RWPE2 (cell line): ENCODE measurements at places on chromosomes 16 and 17.

DNA sequence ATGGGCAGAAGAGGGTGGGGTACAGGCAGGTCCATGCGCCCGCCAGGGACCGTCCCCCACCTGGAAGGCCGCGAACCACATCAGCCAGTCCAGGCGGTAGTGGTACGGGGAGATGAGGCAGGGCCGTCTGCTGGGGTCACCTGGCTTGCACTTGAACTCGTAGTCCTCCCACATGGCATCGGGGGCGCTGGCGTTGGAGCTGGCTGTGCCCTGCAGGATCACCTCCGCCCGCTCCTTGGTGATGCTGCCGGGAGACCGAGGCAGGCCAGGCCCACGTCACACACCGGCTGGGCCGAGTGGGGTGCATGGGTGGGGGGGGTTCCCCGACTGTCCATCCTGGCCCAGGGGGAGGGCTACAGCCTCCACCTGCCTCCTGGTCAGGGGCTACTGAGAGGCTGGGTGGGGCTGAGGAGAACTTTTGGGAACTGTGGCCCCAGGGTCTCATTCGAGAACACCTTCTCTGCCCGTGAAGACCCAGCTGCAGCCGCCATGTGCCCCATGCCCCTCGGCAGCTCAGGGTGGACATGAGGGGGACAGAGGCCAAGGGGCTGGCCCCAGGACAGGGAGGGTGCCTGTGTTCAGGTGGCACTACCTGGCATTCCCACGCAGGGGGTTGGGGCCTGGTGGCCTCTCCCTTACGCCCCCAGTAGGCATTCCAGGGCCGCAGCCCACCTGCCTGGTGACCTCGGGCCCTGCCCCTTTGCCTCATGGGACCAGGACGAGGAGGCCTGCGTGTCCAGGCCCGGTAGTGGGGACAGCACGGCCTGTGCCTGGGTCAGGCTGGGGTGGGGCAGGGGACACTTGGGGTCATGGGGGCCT lies 69.5 kb upstream of the GNG13 start:
- no peak overlapping the region for H3K4me3 ChIP-seq
- no peaks in the 10 kb centered on the region for H3K4me1 ChIP-seq
- H3K27ac ChIP-seq: no peak overlapping the region
- no peak for DNase-seq
- H3K27me3 ChIP-seq: no peaks in the 10 kb centered on the region

DNA sequence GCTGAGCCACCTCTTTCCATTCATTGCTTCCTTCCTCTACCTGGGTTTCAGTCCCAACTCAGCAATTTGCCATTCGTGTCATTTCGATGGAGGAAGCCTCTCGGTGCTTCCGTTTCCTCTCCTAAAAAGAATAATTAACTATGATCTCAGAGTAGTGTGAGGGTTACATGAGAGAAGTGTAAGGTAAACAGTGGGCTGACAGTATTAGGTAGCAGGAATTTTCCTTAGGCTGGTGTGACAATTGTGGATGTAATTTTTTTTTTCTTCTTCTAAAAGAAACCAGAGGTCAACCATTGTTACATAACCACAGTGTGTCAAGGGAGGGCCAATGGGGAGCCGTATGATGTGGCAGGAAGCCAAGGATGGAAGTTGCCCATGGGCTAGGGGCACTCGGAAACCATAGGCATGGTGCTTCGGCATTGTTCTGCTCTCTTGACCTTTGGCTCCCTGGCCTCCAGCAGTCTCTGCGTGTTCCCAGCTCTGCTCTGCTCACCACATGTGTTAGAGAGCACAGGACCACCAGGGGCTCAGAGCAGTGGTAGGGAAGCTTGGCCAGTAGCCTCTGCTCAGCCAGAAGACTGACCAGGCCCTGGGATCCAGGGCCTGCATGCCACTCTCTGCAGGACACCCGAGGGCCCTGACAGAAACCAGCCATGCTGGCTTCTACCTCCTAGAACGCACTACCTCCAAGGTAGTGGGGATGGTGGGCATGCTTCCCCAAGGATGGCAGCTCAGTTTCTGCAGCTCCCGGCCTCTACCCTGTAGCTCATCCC lies 2.0 kb upstream of the TOP2A start:
- peaks cover 20% of the 10 kb centered on the region for H3K4me1 ChIP-seq
- H3K4me3 ChIP-seq: no peak overlapping the region
- no peak for DNase-seq
- H3K27ac ChIP-seq: no peak overlapping the region

DNA sequence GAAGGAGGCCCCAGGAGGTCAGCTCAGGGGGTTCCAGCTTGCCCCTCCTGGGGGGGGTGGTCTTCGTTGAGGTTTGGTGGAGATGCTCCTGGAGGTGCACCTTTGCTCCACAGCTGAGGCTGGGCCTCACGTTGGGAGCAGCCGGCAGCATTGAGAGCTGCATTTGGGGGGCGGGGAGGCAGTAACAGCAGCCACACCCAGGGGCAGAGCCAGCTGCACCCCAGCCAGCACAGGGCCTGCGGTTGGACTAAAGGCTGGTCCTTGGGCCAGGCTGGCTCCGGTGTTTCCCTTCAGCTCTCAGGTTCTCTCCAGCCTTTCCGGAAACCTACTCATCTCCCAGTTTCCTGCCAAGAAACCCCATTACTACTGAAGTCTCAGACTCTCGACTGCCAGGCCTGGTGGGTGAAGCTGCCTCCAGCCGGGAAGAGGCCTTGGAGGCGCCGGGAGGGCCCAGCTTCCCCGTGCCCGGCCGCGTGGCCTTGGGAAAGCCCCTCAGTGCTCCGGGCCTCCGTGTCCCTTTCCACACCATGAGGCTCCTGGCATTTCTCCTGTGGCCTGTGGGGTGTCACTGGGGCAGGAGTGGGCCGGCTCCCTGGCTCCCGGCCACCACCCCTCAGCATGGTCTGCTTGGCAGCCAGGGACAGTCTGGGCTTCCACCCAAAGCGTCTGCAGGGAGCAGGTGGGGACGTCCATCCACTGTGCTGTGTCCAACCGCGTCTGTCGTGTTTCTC lies 14.0 kb upstream of the BAIAP2 start:
- peak overlapping the region; percentile 35 for H3K27ac ChIP-seq
- H3K4me3 ChIP-seq: no peak overlapping the region
- DNase-seq: peak; percentile 72
- H3K27me3 ChIP-seq: no peaks in the 10 kb centered on the region
- no peaks in the 10 kb centered on the region for H3K36me3 ChIP-seq
- H3K4me1 ChIP-seq: peaks cover 6% of the 10 kb centered on the region

DNA sequence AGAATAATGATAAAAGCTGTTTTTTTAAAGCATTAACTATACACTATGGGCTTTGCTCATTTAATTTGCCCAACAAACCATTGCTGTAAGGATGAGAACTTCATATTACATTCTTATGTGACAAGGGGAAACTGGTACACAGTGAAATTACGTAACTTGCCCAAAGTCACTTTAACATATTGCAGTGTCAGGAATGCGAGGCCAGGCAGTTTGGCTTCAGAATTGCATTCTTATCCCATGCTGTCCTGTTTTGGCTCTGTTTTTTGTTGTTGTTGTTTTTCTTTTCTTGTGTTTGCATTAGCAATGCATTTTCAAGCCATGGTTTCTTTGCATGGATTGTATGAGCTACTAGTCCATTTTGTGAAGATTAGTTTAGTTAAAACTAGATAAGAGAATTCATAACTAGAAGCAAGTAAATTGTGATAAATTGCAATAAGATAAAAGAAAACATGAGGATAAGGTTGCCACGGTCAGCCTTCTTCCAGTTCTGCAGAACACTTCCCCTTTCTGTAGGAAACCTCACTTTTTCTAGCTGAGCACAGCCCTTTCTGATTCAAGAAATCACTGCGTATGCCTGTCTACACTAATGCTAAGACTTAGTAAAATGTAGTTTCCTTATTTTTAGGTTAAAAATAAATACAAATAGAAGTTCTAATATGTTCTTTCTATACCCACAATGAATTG lies 221.3 kb upstream of the KCNJ16 start:
- DNase-seq: no peak
- peaks cover 9% of the 10 kb centered on the region for H3K4me1 ChIP-seq
- no peaks in the 10 kb centered on the region for H3K36me3 ChIP-seq
- no peaks in the 10 kb centered on the region for H3K27me3 ChIP-seq
- no peak overlapping the region for H3K4me3 ChIP-seq

DNA sequence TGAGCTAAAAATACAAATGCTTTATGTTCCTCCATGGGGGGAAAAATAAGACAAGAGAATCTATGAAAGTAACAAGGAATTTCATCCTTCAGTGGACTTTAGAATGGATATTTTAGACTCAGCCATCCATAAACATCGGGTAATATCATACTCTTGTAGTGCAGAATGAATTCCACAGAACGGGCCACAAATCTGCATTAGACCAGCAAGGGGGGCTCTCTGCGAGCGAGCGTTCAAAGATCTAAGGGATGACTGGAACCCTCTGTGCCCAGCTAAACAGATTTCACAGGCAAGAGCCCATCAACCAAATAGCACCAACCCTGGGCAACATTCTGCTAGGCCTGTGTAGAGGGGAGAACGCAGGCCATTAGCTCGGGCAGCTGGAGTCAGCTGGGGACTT lies 537.9 kb upstream of the CDH11 start:
- H3K4me1 ChIP-seq: peaks cover 37% of the 10 kb centered on the region
- no peaks in the 10 kb centered on the region for H3K27me3 ChIP-seq
- no peak overlapping the region for H3K4me3 ChIP-seq
- no peak for DNase-seq
- H3K27ac ChIP-seq: peak overlapping the region; percentile 100
- H3K36me3 ChIP-seq: no peaks in the 10 kb centered on the region

GRCh38 chr17:27400991-27401390 lies 55.3 kb upstream of the KSR1 start:
- no peaks in the 10 kb centered on the region for H3K27me3 ChIP-seq
- H3K4me1 ChIP-seq: no peaks in the 10 kb centered on the region

- H3K27ac ChIP-seq: no peak overlapping the region
- no peaks in the 10 kb centered on the region for H3K36me3 ChIP-seq
- no peaks in the 10 kb centered on the region for H3K4me1 ChIP-seq
- no peak for DNase-seq
- no peak overlapping the region for H3K4me3 ChIP-seq
- H3K27me3 ChIP-seq: no peaks in the 10 kb centered on the region
These were observed 142.4 kb upstream of the AXIN2 start for GRCh38 chr17:65703891-65704290.

DNA sequence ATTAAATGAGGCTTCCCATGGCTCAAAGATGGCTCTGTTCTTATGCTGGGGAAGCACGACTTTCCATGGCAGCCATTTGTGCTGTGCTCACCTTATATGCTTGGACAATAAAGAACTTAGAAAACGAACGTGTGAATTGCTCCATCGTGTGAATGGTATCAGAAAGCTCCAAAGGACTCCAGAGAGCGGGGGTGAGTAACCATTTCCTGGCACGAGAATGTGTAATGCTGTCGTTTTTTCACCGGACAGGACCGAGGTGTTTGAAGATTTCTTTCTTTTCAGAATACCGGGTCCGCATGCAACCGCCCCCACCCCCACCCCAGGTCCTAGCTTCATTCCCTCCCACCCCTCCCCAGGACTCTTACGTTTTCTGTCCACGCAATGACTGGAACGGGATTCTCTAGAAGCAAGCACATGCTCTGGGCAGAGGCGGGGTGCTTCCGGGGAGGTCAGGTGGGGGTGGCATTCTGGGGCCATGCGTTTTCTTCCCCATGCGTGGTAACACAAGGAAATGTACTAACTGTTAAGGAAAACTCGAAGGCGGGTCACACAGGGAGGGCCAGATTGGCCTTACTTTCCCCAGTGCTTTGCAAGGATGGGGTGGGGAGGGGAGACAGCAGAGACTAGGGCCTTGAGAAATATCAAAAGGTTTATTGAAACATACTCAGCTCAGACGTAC lies 26.2 kb downstream of the GPRC5B start:
- H3K27me3 ChIP-seq: no peaks in the 10 kb centered on the region
- H3K4me1 ChIP-seq: no peaks in the 10 kb centered on the region
- no peak overlapping the region for H3K27ac ChIP-seq

GRCh38 chr17:77322514-77323412 lies 182.0 kb downstream of the SEC14L1 start:
- peak; percentile 98 for DNase-seq
- H3K4me3 ChIP-seq: peak overlapping the region; percentile 4
- H3K36me3 ChIP-seq: peaks cover 36% of the 10 kb centered on the region
- no peaks in the 10 kb centered on the region for H3K27me3 ChIP-seq
- H3K27ac ChIP-seq: peak overlapping the region; percentile 98

- H3K4me3 ChIP-seq: no peak overlapping the region
- no peaks in the 10 kb centered on the region for H3K36me3 ChIP-seq
- no peaks in the 10 kb centered on the region for H3K4me1 ChIP-seq
- H3K27me3 ChIP-seq: no peaks in the 10 kb centered on the region
These were observed 97.4 kb downstream of the MARF1 start for GRCh38 chr16:15545544-15545943.

DNA sequence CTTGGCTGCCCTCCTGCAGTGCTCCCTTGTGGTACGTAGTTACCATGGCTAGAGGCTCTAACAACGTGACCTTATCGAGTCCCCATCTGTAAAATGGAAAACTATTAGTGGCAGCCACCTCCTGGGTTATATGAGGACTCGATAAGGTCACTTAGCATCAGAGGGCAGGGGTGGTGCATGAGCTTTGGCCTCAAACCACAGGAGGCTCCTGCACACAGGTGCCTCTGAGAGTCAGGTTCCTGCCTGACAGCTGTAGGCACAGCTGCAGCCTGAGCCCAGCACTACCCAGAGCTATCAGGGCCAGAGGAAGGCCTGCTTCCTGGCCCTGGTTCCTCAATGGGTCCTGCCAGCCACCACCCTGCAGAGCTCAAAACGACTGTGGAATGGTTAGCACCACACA lies 57.2 kb upstream of the SEC14L1 start:
- peaks cover 3% of the 10 kb centered on the region for H3K4me1 ChIP-seq
- no peak overlapping the region for H3K4me3 ChIP-seq
- no peak for DNase-seq
- H3K36me3 ChIP-seq: no peaks in the 10 kb centered on the region
- H3K27me3 ChIP-seq: no peaks in the 10 kb centered on the region
- H3K27ac ChIP-seq: no peak overlapping the region

- peaks cover 32% of the 10 kb centered on the region for H3K36me3 ChIP-seq
- DNase-seq: no peak
- H3K4me3 ChIP-seq: peak overlapping the region; percentile 88
These were observed 2.3 kb downstream of the BAIAP2 start for GRCh38 chr17:81037026-81037797.

GRCh38 chr16:1428511-1428910 lies 2.4 kb upstream of the PERCC1 start:
- H3K4me3 ChIP-seq: no peak overlapping the region
- H3K4me1 ChIP-seq: no peaks in the 10 kb centered on the region
- no peak overlapping the region for H3K27ac ChIP-seq
- no peaks in the 10 kb centered on the region for H3K27me3 ChIP-seq
- DNase-seq: peak; percentile 57

DNA sequence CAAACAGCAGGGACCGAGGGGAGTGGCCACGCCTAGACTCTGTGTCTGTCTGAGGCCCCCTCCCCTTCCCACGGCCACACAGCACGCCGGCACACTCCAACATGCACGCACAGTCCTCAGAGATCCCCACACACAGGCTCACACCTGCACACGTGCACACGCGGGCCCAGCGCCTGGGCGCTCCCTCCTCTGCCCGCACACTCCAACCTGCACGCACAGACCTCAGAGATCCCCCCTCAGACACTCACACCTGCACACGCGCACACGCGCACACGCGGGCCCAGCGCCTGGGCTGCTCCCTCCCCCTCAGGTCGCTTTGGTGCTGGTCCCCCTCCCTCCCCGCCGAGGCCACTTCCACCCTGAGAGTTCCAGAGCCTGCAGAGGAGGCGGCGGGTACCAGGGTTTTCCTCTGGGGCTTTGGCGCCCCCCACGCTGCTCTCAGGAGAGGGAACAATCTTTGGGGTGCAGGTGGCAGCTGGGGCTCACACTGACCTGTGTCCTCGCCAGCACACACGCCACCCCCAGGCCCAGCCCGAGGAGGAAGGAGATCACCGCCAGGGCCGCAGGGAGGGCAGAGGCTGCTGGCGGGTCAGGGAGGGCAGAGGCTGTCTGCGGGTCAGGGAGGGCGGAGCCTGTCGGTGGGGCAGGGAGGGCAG lies 1.6 kb downstream of the CD7 start:
- DNase-seq: no peak
- no peak overlapping the region for H3K27ac ChIP-seq
- no peaks in the 10 kb centered on the region for H3K36me3 ChIP-seq
- no peaks in the 10 kb centered on the region for H3K27me3 ChIP-seq
- no peak overlapping the region for H3K4me3 ChIP-seq
